ENCODE measurements at places on chromosomes 7 and 10. TPM values are rescaled to one million over a fixed set of nuclear protein-coding genes. Genes with fewer than 3 reads are reported as not detected.

Gene GIMAP1
- not detected for total RNA-seq

Gene ZNF746
- 19.6 TPM for total RNA-seq

DNA sequence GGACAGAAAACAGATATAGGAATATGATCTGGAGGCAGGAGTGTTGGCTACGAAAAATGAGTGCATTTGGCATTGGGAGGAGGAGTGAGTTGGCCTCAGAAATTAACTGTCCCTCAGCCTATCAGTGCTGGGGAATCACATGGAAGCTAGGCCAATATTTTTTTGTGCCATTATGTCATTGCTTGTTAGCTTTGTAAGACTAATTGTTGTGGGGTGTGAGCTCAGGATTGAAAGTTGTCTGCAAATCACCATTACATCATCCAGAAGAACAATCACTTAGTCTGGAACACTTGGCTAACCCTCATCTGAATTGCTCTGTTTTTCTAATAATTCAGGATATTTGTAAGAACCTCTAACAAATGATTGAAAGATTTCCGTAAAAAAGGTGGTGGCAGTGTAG, 45.2 kb upstream of the SEMA3D start:
- no peak for DNase-seq
- H3K27me3 ChIP-seq, result no peaks in the 10 kb centered on the region
- no peak overlapping the region for H3K4me3 ChIP-seq
- no peaks in the 10 kb centered on the region for H3K36me3 ChIP-seq
- peaks cover 6% of the 10 kb centered on the region for H3K4me1 ChIP-seq
- no peak overlapping the region for H3K27ac ChIP-seq

DNA sequence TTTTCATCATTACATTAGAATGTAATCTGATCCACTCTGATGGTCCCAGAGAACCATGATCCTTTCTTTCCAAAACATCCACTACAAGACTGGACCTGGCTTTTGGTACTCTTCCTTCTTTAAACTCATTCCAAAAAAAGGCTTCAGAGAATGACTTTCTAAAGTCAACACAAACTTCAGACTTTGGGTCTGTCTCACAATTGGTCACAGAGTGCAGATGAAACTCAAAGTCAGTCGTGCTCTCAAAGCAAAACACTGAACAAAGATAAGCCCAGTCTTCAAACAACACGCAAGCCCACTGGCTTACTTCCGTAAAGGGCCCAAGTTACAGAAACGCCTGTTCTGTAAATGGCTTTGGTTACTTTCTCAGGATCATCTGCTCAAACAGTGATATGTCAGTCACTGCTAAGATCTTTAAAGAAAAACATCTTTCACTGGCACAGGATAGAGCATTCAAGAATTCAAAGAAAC, 250.9 kb upstream of the MKLN1 start:
- H3K4me3 ChIP-seq, result no peak overlapping the region
- no peaks in the 10 kb centered on the region for H3K27me3 ChIP-seq
- DNase-seq, result no peak
- H3K36me3 ChIP-seq, result 0 out of 2 replicates have a peak, but pooled peaks cover 5% of the 10 kb centered on the region

DNA sequence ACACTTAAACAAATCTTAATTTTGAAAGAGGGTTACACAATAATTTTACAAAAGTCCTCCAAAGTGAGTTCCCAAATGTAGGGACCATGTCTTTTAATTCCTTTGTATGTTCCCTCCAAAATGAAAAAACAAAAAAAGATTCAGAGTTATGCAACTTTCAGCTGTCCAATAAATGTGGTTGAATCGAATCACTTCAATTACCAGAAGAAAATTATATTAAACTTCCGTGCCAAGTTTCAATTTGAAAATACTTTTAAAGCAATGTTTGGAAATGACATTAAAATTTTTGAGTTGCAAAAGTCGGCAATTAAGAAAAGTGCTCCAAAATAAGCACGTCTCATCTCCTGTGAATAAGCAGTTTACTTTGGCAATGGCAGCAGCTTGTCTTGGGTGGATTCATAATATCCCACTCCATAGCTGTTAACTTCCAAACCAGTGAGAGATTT, 60.3 kb upstream of the C1GALT1 start:
- peak; percentile 19 for DNase-seq
- peaks cover 16% of the 10 kb centered on the region for H3K4me1 ChIP-seq
- H3K36me3 ChIP-seq, result no peaks in the 10 kb centered on the region

GRCh38 chr7:101231644-101232043, 6.0 kb downstream of the CLDN15 start:
- no peak overlapping the region for H3K27ac ChIP-seq
- peaks cover 8% of the 10 kb centered on the region for H3K4me1 ChIP-seq
- peak overlapping the region; percentile 67 for H3K4me3 ChIP-seq
- no peak for DNase-seq

DNA sequence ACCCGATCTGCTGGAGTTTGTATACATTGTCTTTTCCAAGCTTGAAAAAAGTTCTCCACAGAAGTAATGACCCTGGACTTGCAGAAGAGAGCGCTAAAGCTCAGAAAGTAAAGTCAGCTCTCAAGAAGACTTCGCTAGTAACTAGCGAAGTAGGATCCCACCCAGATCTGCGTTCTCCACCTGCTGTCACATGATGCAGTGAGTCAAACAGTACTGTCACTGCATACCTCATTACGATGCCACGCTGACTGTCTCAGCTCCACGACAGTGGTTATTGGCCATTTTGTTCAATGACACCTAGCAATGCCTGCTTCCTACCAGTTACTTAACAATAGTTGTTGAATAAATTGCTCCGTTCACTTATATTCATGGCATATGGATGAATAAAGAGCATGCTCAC, 29.7 kb upstream of the SEC61G start:
- peaks cover 22% of the 10 kb centered on the region for H3K4me1 ChIP-seq
- no peaks in the 10 kb centered on the region for H3K27me3 ChIP-seq
- H3K36me3 ChIP-seq, result no peaks in the 10 kb centered on the region

- peak overlapping the region; percentile 94 for H3K27ac ChIP-seq
- H3K4me3 ChIP-seq, result no peak overlapping the region
- DNase-seq, result peak; percentile 77
- H3K36me3 ChIP-seq, result no peaks in the 10 kb centered on the region
- peaks cover 43% of the 10 kb centered on the region for H3K4me1 ChIP-seq
- H3K27me3 ChIP-seq, result no peaks in the 10 kb centered on the region
Observed at GRCh38 chr7:77427996-77428603, 12.0 kb upstream of the GSAP start.
